ENCODE measurements at places on chromosomes 3 and 15. TPM values are rescaled to one million over a fixed set of nuclear protein-coding genes. Genes with fewer than 3 reads are reported as not detected.

ISLR2 gene
- total RNA-seq = 0.31 TPM

SAXO2 gene
- not detected for total RNA-seq

LEKR1 gene
- total RNA-seq = 0.20 TPM

COLQ gene
- total RNA-seq = 24.3 TPM

- H3K27me3 ChIP-seq = peaks cover 12% of the 10 kb centered on the region
- H3K27ac ChIP-seq = no peak overlapping the region
- no peaks in the 10 kb centered on the region for H3K4me1 ChIP-seq
- H3K36me3 ChIP-seq = no peaks in the 10 kb centered on the region
- DNase-seq = no peak
- H3K4me3 ChIP-seq = no peak overlapping the region
Observed at GRCh38 chr15:88805031-88805780, 2.0 kb downstream of the ACAN start.

DNA sequence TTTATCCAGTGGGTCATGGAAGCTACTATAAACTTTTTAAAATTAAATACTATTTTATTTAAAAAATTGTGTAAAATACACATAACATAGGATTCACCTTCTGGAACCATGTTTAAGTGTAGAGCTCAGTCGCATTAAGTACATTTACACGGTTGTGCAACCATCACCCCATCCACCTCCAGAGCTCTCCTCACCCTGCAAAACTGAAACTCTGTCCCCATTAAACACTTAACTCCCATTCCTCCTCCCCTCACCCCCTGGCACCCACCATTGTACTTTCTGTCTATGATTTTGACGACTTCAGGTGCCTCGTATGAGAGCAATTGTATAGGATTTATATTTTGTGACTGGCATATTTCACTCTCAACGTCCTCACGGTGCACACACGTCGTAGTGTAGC is 70.7 kb downstream of the APBA2 start:
- H3K4me1 ChIP-seq = no peaks in the 10 kb centered on the region
- peak; percentile 28 for DNase-seq
- H3K36me3 ChIP-seq = no peaks in the 10 kb centered on the region
- H3K27me3 ChIP-seq = no peaks in the 10 kb centered on the region

DNA sequence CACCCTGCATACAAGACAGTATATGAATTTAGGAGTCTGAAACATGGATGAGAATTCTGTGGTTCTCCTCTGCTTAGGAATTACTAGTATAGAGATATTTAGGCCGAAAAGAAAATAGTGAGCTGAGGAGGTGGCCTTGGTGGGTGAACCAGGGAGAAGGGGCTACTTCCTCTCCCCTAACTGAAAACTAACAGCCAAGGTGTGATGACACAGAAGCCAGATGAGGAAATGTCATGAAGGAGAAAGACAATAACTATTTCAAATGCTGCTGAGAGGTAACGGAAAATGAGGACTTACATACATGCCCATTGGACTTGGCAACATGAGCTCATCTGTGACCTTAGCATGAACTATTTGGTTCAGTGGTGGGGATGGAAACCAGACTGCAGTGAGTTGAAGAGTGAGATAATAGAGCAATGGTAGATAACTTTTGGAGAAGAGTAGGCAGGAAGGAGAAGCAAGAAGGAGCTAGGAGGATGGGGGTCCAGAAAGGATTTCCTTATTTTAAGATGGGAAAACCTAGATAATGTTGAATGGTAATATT is 114.4 kb upstream of the TSPAN3 start:
- H3K36me3 ChIP-seq = peaks cover 4% of the 10 kb centered on the region
- H3K4me3 ChIP-seq = no peak overlapping the region

GRCh38 chr15:100788418-100789105 is 91.1 kb upstream of the ALDH1A3 start:
- peak; percentile 48 for DNase-seq
- H3K27me3 ChIP-seq = no peaks in the 10 kb centered on the region
- H3K36me3 ChIP-seq = no peaks in the 10 kb centered on the region
- no peak overlapping the region for H3K27ac ChIP-seq

- no peaks in the 10 kb centered on the region for H3K27me3 ChIP-seq
- H3K4me1 ChIP-seq = no peaks in the 10 kb centered on the region
- no peak for DNase-seq
- H3K36me3 ChIP-seq = peaks cover 21% of the 10 kb centered on the region
Observed at GRCh38 chr15:71013446-71013845, 101.8 kb upstream of the THSD4 start.

- DNase-seq = no peak
- H3K4me1 ChIP-seq = no peaks in the 10 kb centered on the region
- H3K27ac ChIP-seq = no peak overlapping the region
- H3K36me3 ChIP-seq = no peaks in the 10 kb centered on the region
- no peaks in the 10 kb centered on the region for H3K27me3 ChIP-seq
- no peak overlapping the region for H3K4me3 ChIP-seq
Observed at GRCh38 chr3:169420429-169420828, 243.1 kb downstream of the MECOM start.

THRB gene
- total RNA-seq = 7.0 TPM

SLC2A2 gene
- not detected for total RNA-seq

DNA sequence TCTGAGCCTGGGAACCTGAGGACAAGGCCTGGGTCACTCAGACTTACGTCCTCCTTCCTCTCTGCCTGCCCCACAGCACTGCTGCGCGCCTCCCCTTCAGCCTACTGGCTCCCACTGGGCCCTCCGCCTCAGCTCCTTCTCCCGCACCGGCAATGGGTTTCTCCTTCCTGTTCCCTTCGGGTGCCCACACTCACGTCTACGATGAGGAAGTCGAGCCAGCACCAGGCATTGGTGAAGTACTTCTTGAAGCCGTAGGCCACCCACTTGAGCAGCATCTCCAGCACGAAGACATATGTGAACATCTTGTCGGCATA is 70.0 kb downstream of the EXOG start:
- H3K27ac ChIP-seq = no peak overlapping the region
- no peak for DNase-seq
- no peak overlapping the region for H3K4me3 ChIP-seq
- no peaks in the 10 kb centered on the region for H3K4me1 ChIP-seq

Data from right atrium auricular region (tissue), 2 donors.